Stimulated activated CD4-positive, alpha-beta T cell treated with anti-CD3 and anti-CD28 coated beads, Interleukin-15, amount 100 ng/mL, for 1 hour (primary cell): ENCODE measurements at places on chromosomes 13 and 19.

DNA sequence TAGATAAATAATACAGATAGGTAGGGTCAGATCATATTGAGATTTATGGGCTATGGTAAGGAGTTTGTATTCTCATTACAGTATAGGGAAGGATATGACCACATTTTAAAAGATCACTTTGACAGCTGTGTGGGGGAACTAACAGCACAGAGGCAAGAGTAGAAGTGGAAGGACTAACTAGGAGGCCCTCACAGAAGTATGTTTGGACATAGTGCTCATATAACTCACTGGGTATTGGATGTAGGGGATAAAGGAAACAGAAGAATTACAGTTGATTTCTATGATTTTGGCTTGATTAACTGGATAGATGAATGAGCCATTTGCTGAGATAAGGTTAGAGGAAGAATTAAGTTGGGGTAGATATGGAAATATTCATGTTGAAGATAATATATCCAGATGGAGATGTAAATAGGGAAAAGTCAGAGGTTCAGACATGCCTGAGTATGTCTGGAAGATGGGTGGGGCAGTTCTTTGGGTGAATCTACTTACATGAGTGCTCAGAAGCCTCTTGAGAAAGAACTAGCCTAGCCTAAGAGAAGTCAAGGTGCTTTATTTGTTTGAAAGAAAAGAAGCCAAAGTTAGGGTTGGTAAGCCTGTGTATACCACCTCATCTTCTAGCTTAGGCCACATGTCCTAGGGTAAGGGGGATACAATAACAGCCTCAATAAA lies 133.4 kb downstream of the NDFIP2 start:
- no peak for DNase-seq

- no peak for DNase-seq
Measured at GRCh38 chr19:50501186-50501567, 9.8 kb downstream of the JOSD2 start.

GRCh38 chr13:100589178-100589725 lies 663 bp upstream of the GGACT start:
- DNase-seq: no peak

DNA sequence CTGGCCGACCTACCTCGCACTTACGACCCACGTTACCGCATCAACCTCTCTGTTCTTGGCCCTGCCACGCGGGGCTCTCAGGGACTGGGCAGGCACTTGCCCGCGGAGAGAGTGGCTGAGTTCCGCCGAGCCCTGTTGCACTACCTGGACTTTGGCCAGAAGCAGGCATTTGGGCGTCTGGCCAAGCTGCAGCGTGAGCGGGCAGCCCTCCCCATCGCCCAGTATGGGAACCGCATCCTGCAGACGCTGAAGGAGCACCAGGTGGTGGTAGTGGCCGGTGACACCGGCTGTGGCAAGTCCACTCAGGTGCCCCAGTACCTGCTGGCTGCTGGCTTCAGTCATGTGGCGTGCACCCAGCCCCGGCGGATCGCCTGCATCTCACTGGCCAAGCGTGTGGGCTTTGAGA lies 4.2 kb downstream of the DHX34 start:
- no peak for DNase-seq

DNA sequence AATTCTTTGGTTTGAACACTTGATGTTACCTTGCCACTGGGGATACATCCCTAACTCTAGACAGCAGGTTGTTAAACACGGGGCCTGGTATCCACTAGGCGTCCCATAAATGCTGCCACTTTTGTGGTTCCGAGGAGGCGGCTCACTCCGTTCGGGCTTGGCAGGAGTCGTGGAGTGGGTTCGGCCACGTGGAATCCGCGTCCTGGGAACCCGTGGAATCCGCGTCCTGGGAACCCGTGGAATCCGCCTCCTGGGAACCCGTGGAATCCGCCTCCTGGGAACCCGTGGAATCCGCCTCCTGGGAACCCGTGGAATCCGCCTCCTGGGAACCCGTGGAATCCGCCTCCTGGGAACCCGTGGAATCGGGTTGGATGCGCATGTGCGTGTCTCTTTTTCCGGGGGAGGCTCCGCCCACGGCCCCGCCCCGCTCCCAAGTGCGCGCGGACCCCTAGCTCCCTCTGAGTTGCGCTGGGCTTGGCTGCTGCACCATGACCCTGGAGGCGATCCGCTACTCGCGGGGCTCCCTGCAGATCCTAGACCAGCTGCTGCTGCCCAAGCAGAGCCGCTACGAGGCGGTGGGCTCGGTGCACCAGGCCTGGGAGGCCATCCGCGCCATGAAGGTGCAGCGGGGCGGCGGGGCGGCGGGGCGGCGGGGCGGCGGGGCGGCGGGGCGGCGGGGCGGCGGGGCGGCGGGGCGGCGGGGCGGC lies at the start of gene MRI1:
Gene MRI1, plus strand, starts transcription at position 422 of the 707 bp plus-strand sequence. Its CDS starts 67 bp downstream, at position 489.
- peak; percentile 28 for DNase-seq

- DNase-seq: no peak
Measured at GRCh38 chr19:21158523-21159135, 16.8 kb downstream of the ZNF431 start.

GRCh38 chr19:31423896-31424295 lies 74.7 kb upstream of the TSHZ3 start:
- DNase-seq: no peak
